Spleen (tissue), 13 donors: ENCODE measurements at places on chromosomes 7 and 10. TPM values are rescaled to one million over a fixed set of nuclear protein-coding genes. Genes with fewer than 3 reads are reported as not detected.

The ZNF467 gene
- 15.2 TPM for polyA plus RNA-seq

The PKD2L1 gene
- polyA plus RNA-seq: 3.3 TPM

GRCh38 chr7:92058040-92058439 lies 76.2 kb downstream of the CYP51A1 start:
- H3K27me3 ChIP-seq: no peaks in the 10 kb centered on the region
- peaks cover 9% of the 10 kb centered on the region for H3K36me3 ChIP-seq
- no peak for DNase-seq
- no peak overlapping the region for H3K27ac ChIP-seq

DNA sequence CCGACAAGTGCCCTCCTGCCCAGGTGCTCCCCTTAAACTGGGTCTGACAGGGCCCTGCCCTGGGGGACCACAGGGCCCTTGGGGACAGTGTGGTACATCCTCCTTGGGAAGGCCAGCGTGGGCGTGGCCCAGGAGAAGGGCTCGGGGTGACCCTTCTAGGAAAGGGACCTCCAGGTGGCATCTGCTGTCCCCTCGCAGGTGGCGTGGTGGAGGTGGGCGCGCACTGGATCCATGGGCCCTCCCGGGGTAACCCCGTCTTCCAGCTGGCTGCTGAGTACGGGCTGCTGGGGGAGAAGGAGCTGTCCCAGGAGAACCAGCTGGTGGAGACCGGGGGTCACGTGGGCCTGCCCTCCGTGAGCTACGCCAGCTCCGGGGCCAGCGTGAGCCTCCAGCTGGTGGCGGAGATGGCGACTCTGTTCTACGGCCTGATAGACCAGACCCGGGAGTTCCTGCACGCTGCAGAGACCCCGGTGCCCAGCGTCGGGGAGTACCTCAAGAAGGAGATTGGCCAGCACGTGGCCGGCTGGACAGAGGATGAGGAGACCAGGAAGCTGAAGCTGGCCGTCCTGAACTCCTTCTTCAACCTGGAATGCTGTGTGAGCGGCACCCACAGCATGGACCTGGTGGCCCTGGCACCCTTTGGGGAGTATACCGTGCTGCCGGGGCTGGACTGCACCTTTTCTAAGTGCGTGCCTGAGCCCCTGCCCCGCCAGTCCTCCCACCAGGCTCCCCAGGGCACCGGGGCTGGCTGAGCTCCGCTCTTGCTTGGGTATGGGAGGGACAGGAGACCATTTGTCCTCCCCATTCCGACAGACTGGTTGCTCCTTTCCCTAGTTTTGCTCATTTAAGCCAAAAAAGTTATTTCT lies 972 bp downstream of the PAOX start:
- peak overlapping the region; percentile 78 for H3K4me3 ChIP-seq
- peaks cover 30% of the 10 kb centered on the region for H3K4me1 ChIP-seq
- H3K36me3 ChIP-seq: peaks cover 30% of the 10 kb centered on the region
- DNase-seq: peak; percentile 84
- peak overlapping the region; percentile 84 for H3K27ac ChIP-seq
- H3K27me3 ChIP-seq: no peaks in the 10 kb centered on the region

The CC2D2B gene
- 0.26 TPM for polyA plus RNA-seq

- no peak overlapping the region for H3K4me3 ChIP-seq
- no peaks in the 10 kb centered on the region for H3K36me3 ChIP-seq
- DNase-seq: peak; percentile 68
- no peaks in the 10 kb centered on the region for H3K27me3 ChIP-seq
- H3K4me1 ChIP-seq: no peaks in the 10 kb centered on the region
- H3K27ac ChIP-seq: no peak overlapping the region
Observed at GRCh38 chr7:63931057-63931600, 67.5 kb upstream of the ZNF722 start.
